ENCODE measurements at places on chromosomes 7 and 10. TPM values are rescaled to one million over a fixed set of nuclear protein-coding genes. Genes with fewer than 3 reads are reported as not detected.

Gene RET
- not detected for total RNA-seq

GRCh38 chr10:72285972-72286521 is 12.3 kb downstream of the DDIT4 start:
- H3K4me3 ChIP-seq, result no peak overlapping the region
- DNase-seq, result no peak
- H3K36me3 ChIP-seq, result no peaks in the 10 kb centered on the region
- no peak overlapping the region for H3K27ac ChIP-seq

DNA sequence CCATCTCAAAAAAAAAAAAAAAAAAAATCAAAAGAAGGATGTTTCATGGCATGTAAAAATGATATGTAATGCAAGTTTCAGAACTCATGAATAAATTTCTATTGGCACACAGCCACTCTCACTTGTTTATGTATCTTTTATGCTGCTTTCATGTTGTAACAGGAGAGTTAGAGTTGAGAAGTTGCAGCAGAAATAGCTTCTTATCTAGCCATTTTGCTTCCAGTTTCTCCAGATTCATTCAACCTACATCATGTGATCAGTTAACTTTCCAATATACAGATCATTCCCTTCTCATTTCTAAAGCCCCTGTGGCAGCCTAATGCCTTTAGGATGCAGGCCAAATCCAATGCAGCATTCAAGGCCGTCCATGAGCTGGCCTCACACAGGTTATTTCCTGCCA is 30.4 kb downstream of the ZNF786 start:
- no peaks in the 10 kb centered on the region for H3K27me3 ChIP-seq
- no peaks in the 10 kb centered on the region for H3K36me3 ChIP-seq
- H3K4me1 ChIP-seq, result no peaks in the 10 kb centered on the region

GRCh38 chr7:22811746-22812280 is 10.8 kb downstream of the TOMM7 start:
- peaks cover 22% of the 10 kb centered on the region for H3K36me3 ChIP-seq
- no peak overlapping the region for H3K4me3 ChIP-seq
- peaks cover 14% of the 10 kb centered on the region for H3K4me1 ChIP-seq
- no peak overlapping the region for H3K27ac ChIP-seq
- H3K27me3 ChIP-seq, result no peaks in the 10 kb centered on the region

DNA sequence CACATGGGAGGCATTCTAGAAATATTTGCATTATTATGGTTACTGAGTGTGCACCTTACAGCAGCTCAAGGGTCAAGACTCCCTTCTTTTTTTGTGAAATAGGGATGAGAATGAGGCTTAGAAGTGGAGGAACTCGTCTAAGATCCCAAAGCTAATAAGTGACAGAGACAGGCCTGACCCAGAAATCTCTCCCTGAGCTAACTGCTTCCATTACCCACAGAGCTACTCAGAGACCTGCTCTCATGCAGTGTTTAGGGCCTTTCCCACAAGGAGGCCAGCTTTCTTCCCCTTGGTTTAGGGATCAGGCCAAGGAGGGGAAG is 301.7 kb downstream of the RPS24 start:
- no peak overlapping the region for H3K27ac ChIP-seq
- no peak for DNase-seq
- no peak overlapping the region for H3K4me3 ChIP-seq
- H3K27me3 ChIP-seq, result peaks cover 40% of the 10 kb centered on the region
- no peaks in the 10 kb centered on the region for H3K36me3 ChIP-seq

Gene AQP1
- total RNA-seq, result 1.2 TPM
